Ovary (tissue), 10 donors: ENCODE measurements at places on chromosomes 3 and 15.
A peak's percentile ranks its signal among the peaks of the same experiment; 100 is the strongest.

DNA sequence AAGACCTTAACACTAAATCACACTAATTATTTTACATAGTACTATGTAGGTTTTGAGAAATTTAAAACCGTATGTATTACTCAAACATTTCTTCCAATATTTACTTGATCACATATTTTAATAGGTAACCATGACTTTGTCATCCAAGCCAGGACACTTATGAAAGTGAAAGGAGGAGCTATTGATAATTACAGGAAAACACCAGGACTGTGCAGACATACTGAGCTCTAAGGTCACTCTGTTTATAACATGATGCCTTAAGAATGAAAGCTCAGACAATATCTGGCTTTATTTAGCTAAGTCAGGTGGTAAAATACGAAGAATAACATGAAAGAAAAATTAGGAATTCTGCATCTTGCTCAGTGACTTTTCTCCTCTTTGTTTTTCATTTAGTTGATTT, 216.0 kb upstream of the NANOGP8 start:
- DNase-seq, result no peak
- no peak overlapping the region for H3K27ac ChIP-seq
- H3K27me3 ChIP-seq, result no peaks in the 10 kb centered on the region
- H3K36me3 ChIP-seq, result no peaks in the 10 kb centered on the region
- H3K4me3 ChIP-seq, result no peak overlapping the region
- H3K4me1 ChIP-seq, result no peaks in the 10 kb centered on the region

- H3K36me3 ChIP-seq, result no peaks in the 10 kb centered on the region
- peak overlapping the region; percentile 7 for H3K4me3 ChIP-seq
- H3K4me1 ChIP-seq, result peaks cover 11% of the 10 kb centered on the region
- H3K27me3 ChIP-seq, result no peaks in the 10 kb centered on the region
- DNase-seq, result no peak
- H3K27ac ChIP-seq, result no peak overlapping the region
Measured at GRCh38 chr15:41495736-41496599, 2.3 kb downstream of the ITPKA start.

DNA sequence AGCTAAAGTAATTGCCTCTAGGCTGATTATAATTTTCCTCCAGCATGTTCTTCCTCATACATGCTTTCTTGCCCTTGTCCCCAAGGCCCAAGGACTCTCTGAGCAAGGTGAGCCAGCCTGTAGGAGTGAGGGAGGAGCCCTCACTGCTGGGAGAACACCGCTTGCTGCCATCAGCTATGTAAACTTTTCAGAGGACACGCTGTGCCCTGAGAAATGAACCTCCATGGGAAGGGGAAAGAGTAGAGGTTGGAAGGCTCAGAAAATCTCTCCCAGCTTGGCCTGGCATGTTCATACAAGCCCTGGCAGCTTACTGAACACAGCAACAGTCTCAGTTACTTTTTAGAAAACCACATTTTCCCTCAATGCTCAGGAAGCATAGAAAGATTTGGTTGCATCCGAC, 103.0 kb upstream of the SLC24A5 start:
- H3K4me1 ChIP-seq, result no peaks in the 10 kb centered on the region
- no peak for DNase-seq
- no peaks in the 10 kb centered on the region for H3K27me3 ChIP-seq
- H3K36me3 ChIP-seq, result no peaks in the 10 kb centered on the region

DNA sequence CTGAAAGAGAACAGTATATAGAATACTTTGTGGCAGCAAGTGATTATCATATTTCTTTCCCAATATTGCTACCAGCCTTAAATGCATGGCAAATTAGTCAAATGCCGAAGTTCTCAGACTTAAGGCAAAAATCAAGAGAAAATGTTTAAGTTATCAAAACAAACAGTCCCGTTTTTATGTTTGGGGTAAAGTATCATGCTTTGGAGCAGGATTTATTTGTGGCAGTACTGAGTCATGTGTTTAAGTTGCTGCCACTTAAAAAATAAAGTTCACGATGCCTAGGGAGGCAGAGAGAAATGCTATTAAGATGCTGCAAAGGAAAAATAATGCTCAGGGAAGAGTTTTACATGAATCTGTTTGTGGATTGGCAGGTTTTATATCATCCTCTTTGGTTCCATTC, 417.4 kb upstream of the MDFIC2 start:
- no peaks in the 10 kb centered on the region for H3K27me3 ChIP-seq
- no peaks in the 10 kb centered on the region for H3K4me1 ChIP-seq
- H3K36me3 ChIP-seq, result no peaks in the 10 kb centered on the region
- DNase-seq, result no peak

DNA sequence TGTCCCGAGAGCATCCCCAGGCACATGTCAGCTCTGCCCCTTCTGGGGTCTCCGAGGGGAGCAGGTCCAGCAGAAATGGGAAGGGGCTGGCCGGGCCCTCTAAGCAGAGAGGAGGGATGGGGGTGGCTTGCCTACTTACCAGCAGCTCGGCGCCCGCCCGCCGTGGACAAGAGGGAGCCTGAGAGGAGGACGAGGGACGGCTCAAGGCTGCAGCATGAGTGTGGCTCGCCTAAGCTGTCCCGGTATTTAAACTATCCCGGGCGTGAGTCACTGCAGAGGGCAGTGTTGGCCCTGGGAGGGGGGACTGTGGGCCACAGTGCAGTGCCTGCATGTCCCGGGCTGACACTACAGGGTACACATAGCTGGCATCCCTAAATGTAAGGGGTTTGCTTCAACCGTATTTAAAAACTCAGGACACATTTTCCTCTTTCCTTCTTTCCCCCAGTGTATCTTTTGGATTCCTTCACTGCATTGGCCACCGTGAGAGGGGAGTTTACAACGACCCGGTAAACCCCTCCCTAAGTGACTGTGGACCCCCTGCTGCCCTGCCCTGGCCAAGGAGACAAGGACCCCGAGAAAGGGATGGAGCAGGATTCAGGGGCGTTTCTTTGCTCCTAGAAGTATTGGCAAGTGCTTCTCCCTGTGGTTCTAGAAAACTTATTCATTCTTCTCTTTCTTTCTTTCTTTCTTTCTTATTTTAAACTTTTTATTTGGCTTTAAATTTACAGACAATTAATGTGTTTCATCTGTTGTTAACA, at the start of gene LRRC15:
LRRC15 (minus strand) TSS at position 222 of the 758 bp plus-strand sequence. CDS start 8,700 bp downstream, outside the sequence.
- no peak for DNase-seq
- H3K27ac ChIP-seq, result no peak within 1 kb of the TSS
- H3K4me3 ChIP-seq, result no peak within 1 kb of the TSS
- no peaks in the 10 kb centered on the region for H3K36me3 ChIP-seq
- peaks cover under 1% of the 10 kb centered on the region for H3K4me1 ChIP-seq

DNA sequence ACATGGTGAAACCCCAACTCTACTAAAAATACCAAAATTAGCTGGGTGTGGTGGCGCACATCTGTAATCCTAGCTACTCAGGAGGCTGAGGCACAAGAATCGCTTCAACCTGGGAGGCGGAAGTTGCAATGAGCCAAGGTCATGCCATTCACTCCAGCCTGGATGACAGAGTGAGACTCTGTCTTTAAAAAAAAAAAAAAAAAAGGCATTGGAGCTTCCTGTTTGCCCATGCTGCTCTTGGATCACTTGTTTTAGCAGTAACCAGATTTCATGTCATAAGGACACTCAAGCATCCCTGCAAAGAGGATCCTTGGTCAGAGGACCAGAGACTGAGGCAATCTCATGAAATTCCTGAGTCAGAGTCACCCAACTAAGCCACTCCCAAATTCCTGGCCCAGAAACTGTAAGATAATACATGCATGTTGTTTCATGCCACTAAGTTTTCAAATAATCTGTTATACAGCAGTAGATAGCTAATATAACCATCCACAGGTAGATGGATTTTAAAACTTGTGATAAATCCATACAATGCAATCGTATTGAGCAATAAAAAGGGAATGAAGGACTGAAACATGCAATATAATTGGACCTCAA, 82.0 kb upstream of the XXYLT1 start:
- H3K4me1 ChIP-seq, result peaks cover 6% of the 10 kb centered on the region
- no peak for DNase-seq
- H3K4me3 ChIP-seq, result no peak overlapping the region
- no peaks in the 10 kb centered on the region for H3K36me3 ChIP-seq
- H3K27ac ChIP-seq, result no peak overlapping the region

DNA sequence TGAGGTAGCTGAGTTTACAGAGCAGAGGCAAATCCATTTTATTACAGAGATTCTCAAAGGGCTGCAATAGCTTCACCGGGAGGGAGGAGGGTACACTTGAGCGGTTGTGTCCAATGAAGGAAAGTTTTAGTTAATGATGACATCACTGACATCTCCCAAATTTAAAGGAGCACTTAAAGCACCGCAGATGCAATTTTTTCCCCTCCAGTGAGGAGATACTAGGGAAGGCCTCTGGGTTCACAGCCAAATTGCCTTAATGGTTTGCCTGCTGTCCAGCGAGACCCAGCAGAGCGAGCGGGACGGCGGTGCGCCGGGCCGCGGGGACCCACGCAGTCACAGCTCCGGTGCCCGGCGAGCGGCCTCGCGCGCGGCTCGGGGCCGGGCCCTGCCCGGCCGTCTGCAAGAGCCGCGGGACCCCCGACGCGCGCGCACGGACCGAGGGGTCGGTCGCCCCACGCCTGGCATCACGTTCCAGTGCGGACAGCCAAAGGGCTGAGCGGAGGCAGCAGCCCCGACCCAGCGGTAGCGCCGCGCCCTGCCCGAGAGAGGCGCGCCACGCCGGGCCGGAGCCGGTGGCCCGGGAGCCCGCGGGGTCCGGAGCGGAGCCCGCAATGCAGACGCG, 160.5 kb upstream of the CHRNA7 start:
- no peaks in the 10 kb centered on the region for H3K27me3 ChIP-seq
- no peak overlapping the region for H3K27ac ChIP-seq
- no peaks in the 10 kb centered on the region for H3K36me3 ChIP-seq
- DNase-seq, result peak; percentile 44
- peaks cover 1% of the 10 kb centered on the region for H3K4me1 ChIP-seq

DNA sequence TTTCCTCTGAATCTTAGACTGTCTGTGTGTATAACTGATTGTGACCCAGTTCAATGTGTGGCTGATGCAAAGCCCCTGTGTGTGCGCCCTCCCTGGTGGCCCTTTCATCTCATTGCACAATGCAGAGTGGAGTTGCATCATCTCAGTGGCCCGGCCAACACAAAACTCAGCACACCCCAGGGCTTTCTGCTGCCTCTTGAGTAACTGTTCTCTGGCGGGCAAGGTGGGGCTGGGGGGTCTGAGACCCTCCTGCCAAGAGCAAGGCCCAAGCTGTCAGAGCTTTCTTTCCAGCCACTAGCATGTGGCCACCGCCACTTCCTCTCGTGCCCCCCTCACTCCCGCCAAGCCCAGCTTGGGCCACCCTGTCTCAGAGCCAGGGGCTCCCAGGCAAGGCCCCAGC, 80.7 kb upstream of the ALDH1L1 start:
- H3K4me3 ChIP-seq, result no peak overlapping the region
- peaks cover 2% of the 10 kb centered on the region for H3K4me1 ChIP-seq
- no peaks in the 10 kb centered on the region for H3K36me3 ChIP-seq
- no peak overlapping the region for H3K27ac ChIP-seq

GRCh38 chr3:123478314-123478713, 29.4 kb upstream of the ADCY5 start:
- H3K4me3 ChIP-seq, result no peak overlapping the region
- no peak overlapping the region for H3K27ac ChIP-seq
- no peaks in the 10 kb centered on the region for H3K4me1 ChIP-seq
- no peaks in the 10 kb centered on the region for H3K27me3 ChIP-seq
- H3K36me3 ChIP-seq, result no peaks in the 10 kb centered on the region

- H3K4me1 ChIP-seq, result no peaks in the 10 kb centered on the region
- no peak overlapping the region for H3K27ac ChIP-seq
- H3K4me3 ChIP-seq, result no peak overlapping the region
Measured at GRCh38 chr3:73284472-73284871, 223.0 kb downstream of the EBLN2 start.

- DNase-seq, result no peak
- no peak overlapping the region for H3K4me3 ChIP-seq
- no peaks in the 10 kb centered on the region for H3K27me3 ChIP-seq
- no peak overlapping the region for H3K27ac ChIP-seq
- no peaks in the 10 kb centered on the region for H3K4me1 ChIP-seq
- no peaks in the 10 kb centered on the region for H3K36me3 ChIP-seq
Measured at GRCh38 chr3:99774467-99774866, 43.2 kb upstream of the CMSS1 start.

DNA sequence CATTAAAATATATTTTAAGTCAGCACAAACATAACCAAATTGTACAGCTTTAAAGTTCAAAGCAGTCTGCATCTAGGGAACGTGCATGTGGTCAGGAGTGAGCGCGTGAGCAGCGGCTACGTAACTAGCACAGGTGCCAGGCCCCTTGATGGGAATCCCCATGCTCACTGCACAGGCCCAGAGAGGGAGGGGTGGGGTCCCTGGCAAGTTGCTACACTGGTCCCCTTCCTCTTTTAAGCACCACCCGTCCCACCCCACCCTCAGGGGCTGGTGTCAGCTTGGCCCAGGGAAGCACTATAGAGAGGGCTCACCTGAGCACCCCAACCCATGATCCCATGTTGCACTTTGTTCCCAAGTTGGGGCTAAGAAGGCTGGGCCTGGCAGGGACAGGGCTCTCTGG, 835 bp upstream of the GMPPB start:
- no peaks in the 10 kb centered on the region for H3K36me3 ChIP-seq
- H3K27ac ChIP-seq, result peak overlapping the region; percentile 87
- no peaks in the 10 kb centered on the region for H3K27me3 ChIP-seq
- peak overlapping the region; percentile 96 for H3K4me3 ChIP-seq
- peaks cover 5% of the 10 kb centered on the region for H3K4me1 ChIP-seq

DNA sequence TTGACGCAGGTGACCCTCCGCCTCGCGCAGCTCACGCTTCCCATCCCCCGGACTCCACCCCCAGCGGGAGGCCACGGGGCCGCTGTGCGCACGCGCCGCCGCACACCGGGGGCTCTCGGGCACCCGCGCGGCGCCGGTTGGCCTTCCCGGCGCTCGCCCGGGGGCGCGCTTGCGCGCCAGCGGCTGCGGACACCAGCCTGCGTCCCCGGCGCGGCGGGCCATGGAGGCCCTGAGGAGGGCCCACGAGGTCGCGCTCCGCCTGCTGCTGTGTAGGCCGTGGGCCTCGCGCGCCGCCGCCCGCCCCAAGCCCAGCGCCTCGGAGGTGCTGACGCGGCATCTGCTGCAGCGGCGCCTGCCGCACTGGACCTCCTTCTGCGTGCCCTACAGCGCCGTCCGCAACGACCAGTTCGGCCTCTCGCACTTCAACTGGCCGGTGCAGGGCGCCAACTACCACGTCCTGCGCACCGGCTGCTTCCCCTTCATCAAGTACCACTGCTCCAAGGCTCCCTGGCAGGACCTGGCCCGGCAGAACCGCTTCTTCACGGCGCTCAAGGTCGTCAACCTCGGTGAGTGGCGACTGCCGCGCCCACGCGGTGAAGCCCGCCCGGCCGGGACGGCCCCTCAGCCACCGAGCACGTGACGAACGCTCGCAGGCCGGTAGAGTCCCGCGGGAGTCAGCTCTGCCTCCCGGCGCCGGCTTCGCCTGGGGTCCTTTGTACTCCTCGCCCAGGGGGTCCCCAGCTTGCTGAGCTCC, at the start of gene C15orf61:
C15orf61 (plus strand) TSS at position 103 of the 754 bp plus-strand sequence; CDS start at position 221, 118 bp downstream.
- DNase-seq, result peak; percentile 84
- H3K27ac ChIP-seq, result peak within 1 kb of the TSS; percentile 88
- no peaks in the 10 kb centered on the region for H3K4me1 ChIP-seq
- H3K27me3 ChIP-seq, result no peaks in the 10 kb centered on the region
